Activated CD4-positive, alpha-beta T cell treated with anti-CD3 and anti-CD28 coated beads, Interleukin-2, amount 10 ng/mL, durations not matched to agents 24 days and 14 days (primary cell): ENCODE measurements at places on chromosomes 1 and 21. TPM values are rescaled to one million over a fixed set of nuclear protein-coding genes. Genes with fewer than 3 reads are reported as not detected.

GRCh38 chr1:39892601-39893595 is 8.8 kb downstream of the MYCL start:
- no peak for DNase-seq
- no peak overlapping the region for H3K27ac ChIP-seq
- H3K36me3 ChIP-seq = no peaks in the 10 kb centered on the region
- H3K4me3 ChIP-seq = no peak overlapping the region
- peaks cover 5% of the 10 kb centered on the region for H3K4me1 ChIP-seq
- H3K27me3 ChIP-seq = peaks cover 58% of the 10 kb centered on the region

DNA sequence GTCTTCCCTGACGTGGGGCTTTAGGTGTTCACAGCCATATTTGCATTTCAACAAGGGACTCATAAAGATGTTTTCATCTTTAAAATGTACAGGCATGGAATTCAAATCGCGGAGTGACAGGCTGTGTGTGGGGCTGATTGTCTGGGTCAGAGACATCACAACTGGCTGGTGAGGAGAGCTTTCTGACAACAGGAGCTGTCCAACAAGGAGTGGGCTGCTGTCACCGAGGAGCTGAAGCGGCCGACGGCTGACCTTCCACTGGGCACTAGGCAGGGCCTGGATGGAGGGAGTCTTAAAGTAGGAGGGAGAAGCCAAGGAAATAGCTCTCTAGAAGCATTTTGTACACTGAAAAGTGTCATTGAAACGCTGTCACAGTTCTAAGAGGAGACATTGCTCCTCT is 30.5 kb upstream of the SCMH1 start:
- H3K4me3 ChIP-seq = no peak overlapping the region
- H3K4me1 ChIP-seq = no peaks in the 10 kb centered on the region
- no peak for DNase-seq
- H3K27me3 ChIP-seq = peaks cover 18% of the 10 kb centered on the region

DNA sequence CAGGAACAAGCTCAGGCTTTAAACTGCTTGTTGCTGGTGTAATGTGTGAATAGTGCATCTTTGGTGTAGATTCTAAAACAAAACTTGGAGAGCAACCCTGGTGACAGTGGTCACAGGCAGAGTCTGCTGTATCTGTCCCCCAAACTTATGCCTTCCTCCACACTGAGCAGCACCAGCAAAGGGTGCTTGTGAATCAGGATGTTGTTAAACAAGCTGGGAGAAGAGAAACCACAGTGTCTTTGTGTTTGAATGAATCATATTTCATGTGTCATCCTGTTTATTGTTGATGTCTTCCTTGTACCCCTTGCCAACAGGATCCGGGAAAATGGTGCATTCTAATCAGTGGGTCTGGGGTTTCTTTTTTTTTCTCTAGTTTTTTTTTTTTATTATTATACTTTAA is 91.9 kb upstream of the COG2 start:
- peak overlapping the region; percentile 68 for H3K27ac ChIP-seq
- no peaks in the 10 kb centered on the region for H3K36me3 ChIP-seq

DNA sequence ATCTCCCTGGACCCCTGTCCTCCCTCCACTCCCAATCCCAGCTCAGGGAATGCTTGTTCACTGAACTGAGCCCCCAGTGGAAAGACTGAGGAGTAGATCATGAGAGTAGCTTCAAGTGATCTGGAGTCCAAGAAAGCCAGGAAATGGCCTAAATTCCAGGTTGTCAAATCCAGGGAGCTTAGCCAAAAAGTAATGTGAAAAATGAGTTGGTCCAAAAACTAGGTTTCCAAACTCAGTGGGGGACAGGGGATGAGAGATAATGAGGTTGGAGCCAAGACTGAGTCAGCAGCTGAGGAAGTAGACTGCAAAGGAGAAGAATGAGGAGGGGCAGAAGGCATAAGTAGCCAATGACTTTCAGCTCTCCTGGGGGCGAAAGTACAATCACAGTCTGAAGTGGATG is 284.1 kb upstream of the BEND5 start:
- no peaks in the 10 kb centered on the region for H3K27me3 ChIP-seq
- H3K36me3 ChIP-seq = no peaks in the 10 kb centered on the region
- no peak overlapping the region for H3K4me3 ChIP-seq
- no peak for DNase-seq

GRCh38 chr1:233790662-233791371 is 113.7 kb upstream of the SLC35F3 start:
- no peaks in the 10 kb centered on the region for H3K4me1 ChIP-seq
- DNase-seq = peak; percentile 76
- peaks cover 5% of the 10 kb centered on the region for H3K27me3 ChIP-seq

GRCh38 chr1:84291882-84292655 is 9.4 kb upstream of the SAMD13 start:
- peaks cover 10% of the 10 kb centered on the region for H3K27me3 ChIP-seq
- DNase-seq = no peak
- H3K4me1 ChIP-seq = no peaks in the 10 kb centered on the region

The KRTAP22-2 gene
- total RNA-seq = not detected in 2 replicates
